OCI-LY7 (cell line): ENCODE measurements at places on chromosomes 1 and 21. TPM values are rescaled to one million over a fixed set of nuclear protein-coding genes. Genes with fewer than 3 reads are reported as not detected.

DNA sequence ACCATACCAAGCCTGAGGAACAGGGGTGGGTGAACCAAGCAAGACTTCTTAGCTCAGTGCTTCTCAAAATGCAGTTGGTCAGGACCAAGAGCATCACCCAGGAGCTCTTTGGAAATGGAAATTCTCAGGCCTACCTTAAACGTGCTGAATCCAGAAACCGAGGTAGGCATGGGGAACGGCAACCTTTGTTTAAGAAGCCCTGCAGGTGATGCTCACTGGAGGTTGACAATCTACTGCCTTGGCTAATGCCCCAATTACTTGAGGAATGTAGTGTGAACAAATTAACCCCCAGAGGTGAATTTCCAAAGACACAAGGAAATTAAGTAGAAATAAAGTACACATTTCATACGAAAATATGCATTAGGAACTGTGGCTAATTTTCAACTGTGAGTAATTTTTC lies 5.3 kb downstream of the PTPN14 start:
- no peak for DNase-seq

DNA sequence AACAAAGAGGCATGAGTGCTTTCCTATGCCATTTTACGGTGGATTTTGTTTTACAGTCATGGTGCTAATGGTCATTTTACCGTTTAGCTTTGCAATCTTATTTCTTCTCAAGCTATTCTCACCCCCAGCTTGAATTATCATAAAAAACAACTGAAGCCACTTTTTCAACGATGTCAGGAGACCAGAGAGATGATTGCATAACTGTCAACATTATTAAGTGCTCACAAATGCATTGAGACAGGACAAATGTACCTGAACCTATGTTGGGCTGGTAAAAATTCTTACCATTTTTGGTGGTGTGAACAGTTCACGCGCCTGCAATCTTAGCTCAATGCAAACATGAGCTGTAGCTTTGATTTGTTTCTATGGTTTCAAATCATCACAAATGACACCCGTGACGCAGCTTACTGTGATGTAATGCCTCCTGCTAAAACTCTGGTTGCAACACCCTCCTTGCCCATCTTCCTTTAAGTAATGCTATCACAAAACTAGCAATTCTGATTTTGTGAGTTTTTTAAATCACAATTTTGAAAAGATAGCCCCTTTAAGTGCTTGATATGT lies 104.4 kb downstream of the UCHL5 start:
- no peak for DNase-seq

GRCh38 chr1:9843576-9843945 lies 19.8 kb upstream of the CLSTN1 start:
- DNase-seq: no peak

GRCh38 chr1:38990738-38991637 lies at the start of gene AKIRIN1:
Gene AKIRIN1 (plus strand): TSS chr1:38991276. CDS start chr1:38991381, 105 bp downstream.
- DNase-seq: peak; percentile 95

DNA sequence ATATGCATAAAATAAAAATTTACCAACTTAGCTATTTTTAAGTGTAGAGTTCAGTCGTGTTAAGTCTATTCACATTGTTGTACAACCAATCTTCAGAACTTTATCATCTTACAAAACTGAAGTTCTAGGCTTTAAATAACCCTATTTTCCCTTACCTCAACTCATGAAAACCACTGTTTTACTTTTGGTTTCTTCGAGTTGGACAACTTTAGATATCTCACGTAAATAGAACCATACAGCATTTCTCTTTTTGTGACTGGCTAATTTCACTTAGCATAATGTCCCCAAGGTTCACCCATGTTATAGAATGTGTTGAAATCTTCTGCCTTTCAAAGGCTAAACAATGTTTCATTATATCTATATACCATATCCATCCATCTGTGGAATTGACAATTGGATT lies 819.0 kb upstream of the ADGRL4 start:
- no peak for DNase-seq

CCDC190 gene
- total RNA-seq: not detected in 2 replicates

GRCh38 chr1:112708002-112708448 lies 1.1 kb upstream of the RHOC start:
- DNase-seq: no peak

DNA sequence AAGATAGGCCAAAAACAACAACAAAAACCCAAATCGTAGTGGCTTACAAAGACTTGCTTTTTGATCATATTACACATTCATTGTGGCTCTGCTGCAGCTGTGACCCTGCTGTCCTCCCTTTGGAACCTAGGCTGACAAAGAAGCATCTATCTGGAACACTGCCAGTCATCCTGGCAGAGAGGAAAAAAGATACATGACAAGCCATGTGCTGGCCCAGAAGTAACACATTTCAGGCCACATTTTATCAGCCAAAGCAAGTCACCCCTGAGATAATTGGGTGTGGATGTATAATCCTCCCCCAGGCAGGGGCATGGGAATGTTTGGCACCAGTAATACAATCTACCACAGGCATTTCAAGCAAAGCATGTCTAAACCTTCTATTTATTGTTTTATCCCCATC lies 37.2 kb upstream of the AGO1 start:
- no peak for DNase-seq
